ENCODE measurements at places on chromosomes 6 and 20.

GRCh38 chr6:73236144-73236750 is 11.0 kb upstream of the KHDC1L start:
- DNase-seq, result no peak

DNA sequence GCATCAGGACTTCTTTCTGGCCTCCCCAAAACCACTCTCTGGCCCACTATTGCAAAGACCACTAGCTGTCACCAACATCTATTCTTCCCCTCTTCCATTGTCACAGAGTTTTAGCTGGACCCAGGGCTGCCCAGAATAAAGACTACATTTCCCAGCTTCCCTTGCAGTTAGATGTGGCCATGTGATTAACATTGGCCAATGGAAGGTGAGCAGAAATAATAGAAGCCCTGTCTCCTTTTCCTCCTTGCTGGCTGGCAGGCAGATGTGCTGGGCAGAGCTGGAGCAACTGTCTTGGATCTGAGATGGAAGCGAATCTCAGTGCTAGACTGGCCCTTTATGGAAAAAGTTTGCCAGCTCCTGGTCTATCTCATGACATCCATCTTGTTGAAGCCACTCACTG is 97.0 kb downstream of the KCNB1 start:
- DNase-seq, result no peak

GRCh38 chr6:90790696-90791095 is 203.8 kb upstream of the MAP3K7 start:
- no peak for DNase-seq

DNA sequence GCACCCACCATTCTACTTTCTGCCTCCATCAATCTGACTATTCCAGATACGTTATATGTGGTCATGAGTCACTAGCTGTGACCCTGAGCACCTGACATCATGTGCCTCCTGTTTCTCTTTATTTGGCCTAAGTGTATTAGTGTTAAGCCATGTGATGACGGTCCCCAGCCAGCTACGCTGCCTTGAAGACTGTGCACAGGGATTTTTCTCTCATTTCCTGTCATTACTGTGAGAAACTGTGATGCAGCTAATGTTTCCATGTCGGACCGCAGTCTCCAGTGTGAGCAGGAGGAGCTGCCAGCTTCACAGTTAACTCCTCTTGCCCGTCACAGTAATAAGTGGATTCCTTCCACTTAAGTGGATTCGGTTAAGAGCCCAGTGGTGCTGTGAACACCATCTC is 9.9 kb upstream of the SPATS1 start:
- DNase-seq, result no peak

DNA sequence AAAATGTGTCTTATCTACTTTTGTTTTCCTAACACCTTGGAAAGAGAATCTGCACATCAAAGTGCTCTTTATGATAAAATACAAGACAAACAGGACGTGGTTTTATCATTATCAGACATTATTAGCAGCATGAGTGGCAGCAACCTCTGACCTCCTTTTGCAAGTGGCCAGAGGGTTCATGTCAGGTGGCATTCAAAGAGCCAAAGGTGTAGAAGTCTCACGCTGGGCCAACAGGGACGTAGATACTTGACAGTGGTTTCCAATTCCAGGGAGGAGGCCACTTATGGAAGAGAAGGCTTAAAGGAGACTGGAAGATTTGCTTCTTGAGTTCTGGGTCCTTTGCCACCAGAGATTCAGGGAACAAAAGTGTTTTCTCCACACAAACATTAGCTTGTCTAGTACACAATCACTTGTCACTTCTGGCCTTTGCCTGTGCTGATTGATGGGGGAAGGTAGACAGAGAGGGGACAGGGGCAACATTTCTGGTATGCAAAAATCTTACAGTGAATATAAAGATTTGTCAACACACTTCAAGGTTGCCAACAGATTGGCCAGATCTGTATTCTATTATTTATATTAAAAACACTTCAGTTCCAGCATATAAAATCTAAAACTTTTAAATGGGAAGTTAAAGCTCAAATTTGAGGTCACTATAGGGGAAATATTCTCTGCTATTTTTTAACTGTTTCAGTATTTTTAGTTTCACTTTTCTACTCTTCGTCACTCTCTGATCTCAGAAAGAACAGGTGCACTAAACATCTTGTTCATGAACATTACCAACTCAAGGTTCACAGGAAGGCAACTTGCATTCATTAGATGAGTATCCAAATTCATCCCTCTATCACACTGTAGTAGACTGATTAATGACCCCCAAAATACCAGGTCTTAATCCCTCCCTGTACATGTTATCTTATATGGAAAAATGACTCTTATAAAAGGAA is 52.1 kb upstream of the FBXO30 start:
- DNase-seq, result no peak

DNA sequence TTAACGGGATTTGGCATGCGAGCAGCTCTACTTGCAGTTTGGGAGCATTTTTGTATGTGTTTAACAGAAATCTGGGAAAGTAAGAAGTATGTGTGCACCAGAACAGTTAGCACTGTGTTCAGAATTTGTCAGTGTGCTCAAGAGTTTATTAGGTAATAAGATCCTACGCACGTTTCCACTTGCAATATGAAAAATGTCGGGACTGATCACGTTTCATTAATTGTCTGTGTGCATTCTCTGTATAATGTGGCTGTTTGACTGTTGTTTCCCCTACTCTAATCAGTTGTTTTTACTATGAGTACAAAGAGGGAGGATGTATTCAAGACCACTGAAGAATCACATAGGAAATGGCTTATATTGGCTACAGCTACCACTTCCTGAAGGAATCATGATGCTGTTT is 349.7 kb upstream of the POU3F2 start:
- DNase-seq, result no peak

DNA sequence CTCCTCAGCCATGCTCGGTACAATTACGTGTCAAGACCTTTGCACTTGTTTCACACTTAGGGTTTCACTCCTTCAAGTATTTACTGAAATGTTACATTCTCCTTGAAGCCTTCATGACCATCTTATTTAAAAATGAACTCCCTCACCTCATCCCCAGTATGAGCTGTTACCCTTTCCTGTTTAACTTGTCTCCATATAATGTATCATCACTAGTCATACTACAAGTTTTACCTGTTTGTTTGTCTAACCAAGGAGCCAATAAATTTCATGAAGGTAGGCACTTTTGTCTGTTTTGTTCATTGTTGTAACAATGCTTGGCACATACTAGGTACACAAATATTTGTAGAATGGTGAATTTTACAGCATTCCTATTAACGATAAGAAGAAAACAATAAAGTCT is 46.1 kb upstream of the MTRF1L start:
- no peak for DNase-seq

DNA sequence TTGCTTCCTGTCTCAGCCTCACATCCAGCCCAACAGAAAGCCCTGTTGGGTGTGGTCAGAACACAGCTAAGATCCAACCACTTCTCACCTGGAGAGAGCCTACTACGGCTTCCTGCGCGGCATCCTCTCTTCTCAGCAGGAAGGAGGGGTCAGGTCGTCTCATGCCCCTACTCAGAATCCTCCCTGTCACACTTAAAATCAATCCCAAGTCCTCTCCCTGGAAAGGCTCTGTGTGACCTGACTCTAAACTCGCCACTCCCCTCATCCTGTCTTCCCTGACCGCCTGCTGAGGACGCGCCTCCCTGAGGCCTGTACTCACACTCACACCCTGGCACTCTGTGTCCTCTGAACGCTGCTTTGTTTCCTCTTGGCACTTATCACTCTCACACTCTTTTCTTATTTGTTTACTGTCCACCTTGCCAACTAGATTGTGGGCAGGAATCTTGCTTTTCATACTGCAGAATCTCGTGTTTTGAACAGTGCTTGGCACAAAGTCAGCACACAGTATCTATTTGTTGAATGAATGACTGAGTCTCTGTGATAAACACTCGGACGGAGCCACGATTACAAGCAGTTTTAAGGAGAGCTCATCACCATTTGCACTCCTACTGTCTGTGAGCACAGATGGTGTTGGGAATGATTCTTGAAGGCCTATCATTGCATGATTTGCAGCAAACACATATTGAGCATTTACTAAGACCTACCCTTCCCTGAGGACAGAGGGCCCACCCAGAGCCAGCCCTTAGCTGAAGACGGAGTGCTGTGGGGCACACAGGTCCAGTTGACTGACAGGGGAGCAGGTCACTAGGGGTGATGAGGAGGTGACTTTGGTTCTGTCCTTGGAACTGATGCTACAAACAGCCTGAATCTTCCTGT is 18.7 kb downstream of the RAB5IF start:
- DNase-seq, result no peak

DNA sequence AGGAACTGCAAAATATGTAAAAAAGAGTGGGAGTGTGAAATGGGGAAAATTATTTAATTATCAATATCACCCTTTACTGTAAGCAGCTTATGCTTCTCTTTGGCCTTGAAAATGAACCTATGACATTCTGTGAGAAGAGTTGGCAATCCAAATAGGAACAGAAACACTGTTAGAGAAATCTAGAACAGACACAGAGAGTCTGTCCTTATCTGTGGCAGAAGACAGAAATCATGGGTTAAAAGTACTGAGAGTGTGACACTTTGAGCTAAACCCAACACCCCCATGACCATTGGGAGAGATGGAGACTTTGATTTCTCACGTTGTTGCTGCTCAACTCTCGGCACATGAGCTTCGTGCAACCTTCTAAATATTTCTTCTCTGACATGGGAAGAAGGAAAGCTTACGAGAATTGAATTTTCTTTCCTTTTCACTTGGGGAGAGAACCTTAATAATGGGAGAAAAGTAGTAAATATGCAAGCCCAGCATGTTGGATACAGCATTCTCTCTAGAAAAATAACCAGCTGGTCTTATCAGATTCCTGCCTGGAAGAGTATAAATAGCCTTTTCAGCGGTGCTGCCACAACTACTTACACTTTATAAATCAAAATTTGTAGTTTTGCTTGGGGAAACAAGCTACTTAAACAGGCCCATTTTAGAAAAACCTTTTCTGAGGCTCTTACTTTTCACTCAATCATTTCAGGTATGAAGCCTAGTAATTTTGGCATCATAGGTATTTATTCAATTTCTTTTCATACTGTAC is 49.4 kb upstream of the NOX3 start:
- no peak for DNase-seq

GRCh38 chr6:106643061-106643460 is 13.7 kb downstream of the QRSL1 start:
- no peak for DNase-seq

DNA sequence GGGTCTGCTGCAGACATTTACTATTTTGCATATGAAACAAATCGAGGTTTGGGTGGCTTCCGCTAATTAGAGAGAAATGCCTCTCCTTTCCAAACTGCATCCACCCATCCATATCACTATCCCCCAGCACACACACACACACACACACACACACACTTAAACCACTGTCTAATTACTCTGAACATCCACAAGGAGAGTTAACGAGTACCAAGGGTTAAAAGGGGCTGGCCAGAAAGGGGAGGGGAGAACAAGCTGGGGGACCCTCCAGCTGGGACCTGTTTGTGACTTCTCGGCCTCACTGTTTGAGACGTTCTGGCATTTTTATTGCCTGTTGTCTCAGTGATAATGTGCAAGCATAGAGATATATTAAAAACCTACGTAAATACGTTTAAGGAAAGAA is 261.2 kb downstream of the FOXC1 start:
- no peak for DNase-seq

DNA sequence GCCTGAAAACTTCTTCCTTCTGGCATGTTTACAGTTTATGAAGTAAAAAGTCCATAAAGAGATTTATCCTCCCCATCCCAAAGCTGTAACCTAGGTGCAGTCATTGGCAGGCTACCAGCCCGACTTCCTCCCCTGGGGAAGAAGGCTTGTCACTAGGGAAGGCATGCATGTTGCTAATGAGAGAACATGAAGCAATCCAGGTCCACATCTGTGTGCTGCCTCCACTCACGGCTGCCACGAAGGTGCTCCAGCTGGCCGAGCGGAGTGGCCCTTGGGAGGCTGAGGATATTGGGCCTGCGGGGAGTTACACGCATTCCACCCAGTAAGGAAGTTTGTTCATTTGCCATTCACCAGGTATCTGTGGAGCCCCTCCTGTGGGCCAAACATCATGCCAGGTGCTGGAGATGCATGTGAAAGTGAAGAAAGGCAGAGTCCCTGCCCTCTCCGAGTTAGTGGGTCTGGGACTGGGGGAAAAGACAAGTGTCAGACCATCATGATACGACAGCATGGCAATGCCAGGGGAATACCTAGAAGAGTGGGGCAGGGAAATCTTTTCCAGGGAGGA is 257.0 kb downstream of the NRN1 start:
- DNase-seq, result no peak

- no peak for DNase-seq
Observed at GRCh38 chr20:3082955-3083952, 1.3 kb downstream of the AVP start.

- no peak for DNase-seq
Observed at GRCh38 chr20:52612046-52612632, 360.0 kb upstream of the TSHZ2 start.

- no peak for DNase-seq
Observed at GRCh38 chr6:63732336-63732735, 96.7 kb downstream of the PHF3 start.

- DNase-seq, result no peak
Observed at GRCh38 chr20:17960927-17961586, 7.5 kb downstream of the SNX5 start.

DNA sequence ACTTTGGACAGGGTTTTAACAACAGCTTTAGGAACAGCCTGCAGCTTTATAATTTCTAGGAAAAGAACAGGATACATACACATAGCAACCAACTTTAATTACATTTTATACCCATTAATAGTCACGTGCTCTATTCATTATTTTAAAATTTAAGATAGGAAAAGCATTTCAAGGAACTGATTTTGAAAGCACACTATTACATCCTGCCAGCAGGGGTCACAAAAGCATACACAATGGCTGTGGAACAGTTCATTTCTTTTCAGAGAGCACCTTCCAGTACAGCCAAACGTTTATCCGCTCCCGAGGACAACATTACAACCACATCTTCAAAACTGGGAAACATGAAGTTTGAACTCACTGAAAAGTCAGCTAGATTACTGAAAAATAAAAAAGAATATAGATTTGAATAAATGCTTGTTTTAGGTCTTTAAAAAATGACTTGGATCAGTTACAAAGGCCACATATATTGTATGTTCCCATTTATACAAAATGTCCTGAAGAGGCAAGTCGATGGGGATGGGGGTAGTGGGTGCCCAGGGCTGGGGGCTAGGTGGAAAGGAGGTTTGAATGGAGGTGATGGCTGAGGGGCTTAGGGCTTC is 104.6 kb upstream of the EXOC2 start:
- no peak for DNase-seq

Measured in activated CD8-positive, alpha-beta memory T cell treated with anti-CD3 and anti-CD28 coated beads for 1 hour (primary cell).